ENCODE measurements at places on chromosomes 2 and 18.
A peak's percentile ranks its signal among the peaks of the same experiment; 100 is the strongest.

- no peak for DNase-seq
Measured at GRCh38 chr2:19667085-19667484, 234.7 kb downstream of the TTC32 start.

DNA sequence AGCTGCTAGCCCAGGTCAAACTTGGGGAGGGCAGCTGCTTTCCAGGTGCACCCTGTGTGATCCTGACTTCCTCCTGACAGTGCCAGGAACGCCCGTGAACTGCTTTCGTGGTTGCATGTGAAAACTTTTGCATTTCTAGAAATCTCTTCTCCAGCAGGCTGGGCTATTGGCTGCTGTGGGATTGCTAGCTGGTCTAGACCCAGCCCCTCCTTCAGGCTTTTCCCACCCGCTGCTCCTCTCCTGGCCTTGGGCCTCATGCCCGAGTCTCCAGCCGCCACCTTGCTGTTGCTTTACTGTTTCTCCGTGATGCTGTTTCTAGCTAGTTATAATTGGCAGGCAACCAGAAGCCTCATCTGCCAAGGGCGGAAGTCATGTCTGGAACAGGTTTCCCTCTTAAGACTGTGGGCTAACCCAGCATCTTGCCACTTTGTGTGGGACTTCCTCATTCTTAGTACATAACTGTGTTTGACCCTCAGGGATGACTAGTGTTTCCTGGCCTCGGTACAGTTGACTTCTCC, 27.0 kb upstream of the MGAT4A start:
- DNase-seq: no peak

- DNase-seq: no peak
Measured at GRCh38 chr2:145230546-145230945, 710.6 kb upstream of the ZEB2 start.

DNA sequence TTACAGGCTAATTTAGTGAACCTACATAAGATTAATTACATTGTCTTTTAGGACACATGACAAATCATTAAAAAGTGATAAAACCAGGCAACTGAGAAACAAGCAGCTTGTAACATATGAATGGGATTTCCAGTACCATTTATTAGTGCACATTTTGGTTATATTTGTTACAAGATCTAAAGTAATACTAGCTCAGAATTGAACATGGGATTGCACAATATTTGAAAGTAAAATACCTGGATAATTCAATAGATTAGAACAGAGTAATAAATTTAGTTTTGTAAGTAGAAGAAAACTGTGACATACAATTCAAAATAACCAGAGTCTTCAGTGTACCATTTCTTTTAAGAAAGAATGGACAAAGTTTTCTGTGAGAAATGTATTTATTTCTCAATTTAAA, 1400.7 kb upstream of the ACVR2A start:
- no peak for DNase-seq

GRCh38 chr2:169493360-169493759, 14.1 kb downstream of the BBS5 start:
- no peak for DNase-seq

DNA sequence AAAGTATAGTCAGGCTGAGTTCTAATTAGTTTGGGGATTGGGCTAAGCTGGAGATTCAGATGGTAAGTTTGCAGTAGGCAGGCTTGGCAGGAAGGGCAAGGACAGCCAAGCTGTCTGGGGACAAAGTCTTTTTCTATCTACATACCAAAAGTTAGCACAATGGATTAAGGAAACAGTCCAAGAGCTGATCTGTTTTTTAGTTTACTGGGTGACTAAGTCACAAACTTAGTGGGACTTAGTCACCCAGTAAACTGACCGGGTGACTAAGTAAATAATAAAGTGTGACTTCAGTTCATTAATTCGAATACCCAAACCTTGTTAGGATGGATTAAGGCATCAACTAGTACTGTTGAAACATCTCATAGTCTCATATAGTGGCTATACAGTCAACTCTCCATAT, 1386.0 kb upstream of the CELF4 start:
- no peak for DNase-seq

DNA sequence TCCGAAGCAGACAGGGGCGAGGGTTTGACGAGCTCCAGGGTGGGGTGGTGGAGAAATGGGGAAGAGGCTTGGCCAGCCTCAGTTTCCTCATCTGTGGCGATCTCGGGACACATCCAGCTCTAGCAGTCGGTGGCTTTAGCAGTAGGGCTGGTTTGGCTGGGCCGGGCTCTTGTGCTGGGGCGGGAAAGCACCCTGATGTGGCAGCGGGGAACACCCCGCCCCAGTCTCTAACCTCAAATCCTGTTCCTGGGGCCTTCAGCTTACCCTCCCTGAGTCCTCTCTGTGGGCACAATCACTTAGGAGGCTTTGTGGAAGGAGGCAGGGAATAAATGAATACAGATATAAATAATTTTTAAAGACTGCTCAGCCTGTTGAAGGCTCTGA, 26.5 kb upstream of the MCFD2 start:
- peak; percentile 53 for DNase-seq

- DNase-seq: no peak
Measured at GRCh38 chr2:159982842-159983785, 79.3 kb downstream of the PLA2R1 start.

DNA sequence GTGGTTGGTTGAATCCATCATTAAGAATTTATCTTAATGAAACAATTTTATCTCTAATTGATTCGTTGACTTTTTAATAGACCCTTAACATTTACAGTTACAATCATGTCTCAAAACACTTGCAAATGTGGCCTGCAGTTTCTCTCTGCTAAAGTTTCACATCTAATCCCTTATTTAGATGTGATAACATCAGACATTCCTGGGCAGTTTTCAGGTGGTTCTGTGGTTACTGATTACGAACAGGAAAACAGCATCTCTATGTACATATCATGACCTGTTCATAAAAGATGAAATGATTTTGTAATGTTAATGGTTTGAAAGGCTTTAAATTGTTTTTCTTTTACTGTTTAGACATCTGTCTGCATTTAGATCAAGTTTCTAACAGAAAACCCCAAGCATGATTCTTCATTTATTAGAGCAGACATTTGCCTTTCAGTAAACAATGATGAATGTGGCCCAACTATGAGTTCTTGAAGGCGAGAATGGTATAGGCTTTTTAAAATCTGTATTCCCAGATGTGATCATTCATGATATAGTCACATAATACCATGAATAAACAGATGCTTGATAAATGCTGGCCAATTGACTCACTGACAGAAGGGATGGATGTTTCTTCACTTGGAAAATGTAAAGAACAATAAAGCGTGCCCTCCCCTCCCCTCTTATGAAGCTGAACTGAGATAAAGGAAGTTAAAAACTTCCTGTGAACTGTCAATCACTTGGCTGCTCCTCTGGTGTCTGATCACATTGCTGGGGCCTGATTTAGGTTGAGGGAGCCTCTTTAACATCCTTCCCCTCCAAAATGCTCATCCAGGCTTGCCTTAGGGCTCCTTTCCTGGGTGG, 3.5 kb downstream of the CAPN14 start:
- no peak for DNase-seq

- DNase-seq: no peak
Measured at GRCh38 chr2:179805001-179805400, 56.4 kb downstream of the ZNF385B start.

DNA sequence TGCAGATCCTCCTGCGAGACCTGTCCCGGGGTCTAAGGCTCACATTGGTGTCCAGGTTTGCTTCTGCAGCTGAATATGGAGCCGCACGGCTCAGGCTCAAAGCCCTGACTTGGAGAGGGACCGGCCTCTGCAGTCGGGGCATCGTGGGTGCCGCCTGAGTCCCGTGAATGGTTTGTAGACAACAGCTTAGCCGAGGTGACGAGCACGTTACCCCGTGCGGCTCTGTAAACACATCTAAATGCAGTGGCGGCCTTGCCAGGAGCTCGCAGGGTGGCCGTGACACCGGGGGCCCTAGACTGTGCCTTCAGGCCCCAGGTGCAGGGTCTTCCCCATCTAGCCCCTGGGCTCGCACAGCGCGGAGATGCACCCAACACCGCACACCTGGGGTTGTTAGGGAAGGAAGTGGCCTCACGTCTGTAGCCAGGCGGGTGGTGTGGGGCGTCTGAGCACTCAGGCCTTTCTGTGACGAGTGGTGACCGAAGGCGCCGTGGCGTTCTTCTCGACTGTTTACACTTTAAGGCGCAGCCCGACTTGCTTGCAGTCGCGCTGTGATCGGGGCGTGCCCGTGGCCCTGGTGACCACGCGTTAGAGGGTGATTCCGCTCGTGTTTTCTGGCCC, 91.6 kb downstream of the NFATC1 start:
- DNase-seq: no peak

GRCh38 chr2:22934747-22935146, 450.2 kb upstream of the KLHL29 start:
- DNase-seq: no peak

GRCh38 chr2:127086990-127087790, 19.8 kb downstream of the BIN1 start:
- no peak for DNase-seq

- no peak for DNase-seq
Measured at GRCh38 chr2:5725794-5726463, 33.7 kb downstream of the SOX11 start.

DNA sequence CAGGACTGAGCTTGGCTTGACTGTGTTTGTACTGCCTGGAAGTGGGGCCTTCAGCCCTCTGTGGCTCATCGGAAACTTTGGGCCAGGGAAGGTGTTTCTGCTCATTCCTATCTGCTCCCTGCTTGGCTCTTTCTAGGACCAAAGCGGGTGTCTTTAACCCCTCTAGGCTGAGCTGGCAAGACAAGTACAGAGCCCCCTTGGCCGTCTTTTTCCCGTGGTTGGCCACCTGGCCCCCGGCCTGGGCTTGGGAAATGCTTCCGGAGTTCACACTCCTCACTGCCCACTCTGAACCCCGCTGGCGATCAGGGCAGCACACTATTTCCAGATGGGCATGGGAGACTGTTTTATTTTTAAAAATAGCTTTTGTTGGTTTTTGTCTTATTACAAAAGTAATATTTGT, 243.0 kb downstream of the DYSF start:
- no peak for DNase-seq

- no peak for DNase-seq
Measured at GRCh38 chr2:144042751-144043150, 477.2 kb downstream of the ZEB2 start.

- no peak for DNase-seq
Measured at GRCh38 chr2:73937899-73938298, 11.2 kb downstream of the DGUOK start.

GRCh38 chr2:65377556-65378192, 54.7 kb downstream of the SPRED2 start:
- DNase-seq: no peak

- no peak for DNase-seq
Measured at GRCh38 chr2:37013315-37013641, 46.9 kb upstream of the STRN start.

- no peak for DNase-seq
Measured at GRCh38 chr2:111923276-111923804, 24.9 kb downstream of the MERTK start.

GRCh38 chr2:200616193-200616592, 30.4 kb downstream of the AOX1 start:
- no peak for DNase-seq

- peak; percentile 53 for DNase-seq
Measured at GRCh38 chr2:135797497-135798274, 39.3 kb downstream of the LCT start.

GRCh38 chr2:240872317-240873097, 3.9 kb downstream of the AGXT start:
- no peak for DNase-seq

DNA sequence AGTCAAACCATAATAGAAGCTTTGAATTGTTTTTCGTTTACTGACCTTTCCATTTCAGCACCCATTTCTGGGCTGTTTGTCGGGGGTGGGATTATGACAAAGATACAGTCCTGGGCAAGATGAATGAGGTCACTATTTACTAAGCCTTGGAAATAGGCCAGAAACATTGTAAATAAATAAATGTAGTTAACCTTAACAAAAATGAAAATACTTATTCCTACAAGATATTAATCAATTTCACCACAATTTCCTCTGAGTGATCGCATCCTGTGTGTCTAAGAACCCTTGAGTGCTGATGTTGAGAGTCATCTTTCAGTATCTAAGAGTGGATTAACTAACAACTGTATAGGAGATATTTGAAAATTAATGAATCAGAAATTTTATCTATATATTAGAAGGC, 14.0 kb downstream of the ITGA4 start:
- DNase-seq: no peak

- no peak for DNase-seq
Measured at GRCh38 chr2:192011196-192011595, 164.3 kb upstream of the CAVIN2 start.

Data from stimulated activated CD8-positive, alpha-beta memory T cell treated with anti-CD3 and anti-CD28 coated beads, Interleukin-7, amount 100 ng/mL, for 48 hours (primary cell).